NCI-H1417 treated with DMSO at 0.1 percent for 48 hours (cell line): ENCODE measurements at places on chromosomes 11 and 22.

GRCh38 chr11:106848526-106848925 lies 169.8 kb downstream of the GUCY1A2 start:
- no peak for DNase-seq

GRCh38 chr22:45878901-45879551 lies 97.9 kb downstream of the WNT7B start:
- no peak for DNase-seq

DNA sequence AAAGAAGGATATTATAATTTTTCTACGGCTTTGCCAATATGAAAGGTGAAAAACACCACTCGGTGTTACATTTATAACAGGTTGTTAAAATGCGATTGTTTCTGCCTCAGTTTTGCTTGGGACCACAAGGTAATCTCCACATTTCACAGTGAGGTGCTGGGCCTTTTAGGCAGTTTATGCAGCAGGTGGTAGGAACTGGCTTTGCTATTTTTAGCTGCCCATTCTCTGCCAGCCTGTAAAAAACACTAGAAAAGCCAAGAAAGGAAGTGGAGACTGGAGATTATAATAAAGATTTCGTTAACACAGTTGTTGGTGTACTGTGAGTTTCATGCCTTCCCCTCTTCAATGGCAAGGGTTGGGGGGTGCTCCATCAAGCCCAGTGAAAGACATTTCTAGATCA lies 8.0 kb upstream of the MRPL16 start:
- no peak for DNase-seq

DNA sequence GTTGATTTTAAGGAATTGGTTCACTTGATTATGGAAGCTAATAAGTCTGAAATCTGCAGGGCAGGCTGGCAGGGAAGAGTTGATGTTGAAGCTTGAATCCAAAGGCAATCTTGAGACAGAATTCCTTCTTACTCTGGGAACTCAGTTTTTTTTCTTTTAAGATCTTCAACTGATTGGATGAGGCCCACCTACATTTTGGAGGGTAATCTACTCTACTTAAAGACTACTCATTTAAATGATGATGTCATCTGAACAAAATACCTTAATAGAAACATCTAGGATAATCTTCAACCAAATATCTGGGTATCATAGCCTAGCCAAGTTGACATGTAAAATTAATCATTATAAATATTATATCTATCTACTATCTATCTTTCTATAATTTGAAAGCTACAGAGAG lies 163.2 kb downstream of the PGR start:
- no peak for DNase-seq

DNA sequence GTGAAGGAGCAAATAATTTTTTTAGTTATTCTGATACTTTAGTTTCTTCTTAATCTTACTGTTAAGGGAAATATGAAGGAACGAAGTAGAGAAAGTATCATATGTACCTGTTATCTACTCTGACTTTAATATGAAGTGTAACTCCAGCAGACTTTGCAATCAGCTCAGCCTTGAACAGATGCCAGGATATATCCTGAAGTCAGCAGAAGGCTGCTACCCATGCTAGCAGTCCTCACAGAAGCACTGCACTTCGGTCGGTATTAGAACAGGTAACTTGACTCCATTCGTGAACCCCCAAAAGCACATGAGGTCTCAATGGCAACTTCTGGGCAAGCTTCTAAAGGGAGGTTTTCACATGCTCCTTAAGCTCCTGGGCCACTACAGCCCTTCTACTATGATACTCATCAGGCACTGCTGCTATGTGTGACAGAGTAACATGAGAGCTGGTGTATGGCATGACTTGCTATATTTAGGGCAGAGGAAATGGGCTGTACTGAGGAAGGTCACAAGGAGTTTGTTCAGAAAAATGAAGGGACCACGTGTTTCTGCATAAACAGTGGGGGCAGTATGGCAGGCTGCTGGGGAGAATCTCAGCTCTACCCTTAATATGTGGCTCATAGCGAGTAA lies 344.1 kb downstream of the SOX6 start:
- DNase-seq = no peak

DNA sequence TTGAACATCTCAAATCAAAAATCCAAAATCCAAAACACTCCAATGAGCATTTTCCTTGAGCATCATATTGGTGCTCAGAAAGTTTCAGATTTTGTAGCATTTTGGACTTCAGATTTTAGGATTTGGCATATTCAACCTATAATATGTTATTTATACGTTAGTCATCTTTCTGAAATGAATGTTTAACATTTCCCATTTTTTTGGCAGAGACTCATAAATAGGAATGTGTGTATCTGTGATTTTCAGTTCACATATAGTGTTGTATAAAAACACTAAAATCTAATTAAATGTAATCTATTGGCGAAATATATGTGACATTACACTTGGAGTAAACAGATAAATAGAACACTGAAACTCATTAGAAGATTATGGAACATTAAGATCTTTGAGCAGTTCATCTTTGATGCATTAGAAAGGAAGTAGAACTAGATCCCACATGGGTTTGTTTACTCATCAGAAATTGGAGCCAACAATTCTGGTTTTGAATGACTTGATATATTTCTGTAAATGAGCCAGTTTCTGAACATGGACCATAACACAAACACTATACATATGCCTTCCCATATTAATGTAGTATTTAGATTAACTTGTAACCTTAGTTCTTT lies 153.1 kb downstream of the UVRAG start:
- DNase-seq = no peak

DNA sequence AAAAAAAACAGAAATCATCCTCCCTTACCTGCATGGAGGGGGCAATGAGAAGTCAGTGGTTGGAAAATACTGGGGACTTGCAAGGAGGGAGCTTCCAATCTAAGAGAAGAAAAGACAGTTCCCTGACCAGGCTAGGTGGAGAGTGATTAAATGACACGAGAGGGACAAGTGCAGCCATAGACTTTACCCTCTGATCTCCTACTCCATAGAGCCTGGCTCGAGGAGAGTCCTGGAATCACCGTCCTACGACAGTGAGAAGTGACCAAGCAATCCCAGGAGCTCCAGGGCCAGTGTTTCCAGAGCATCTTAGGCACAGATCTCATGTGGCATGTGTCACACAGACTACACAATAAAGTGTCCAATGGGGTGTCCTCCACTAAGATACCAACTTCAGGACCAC lies 25.7 kb downstream of the MYH9 start:
- DNase-seq = no peak

DNA sequence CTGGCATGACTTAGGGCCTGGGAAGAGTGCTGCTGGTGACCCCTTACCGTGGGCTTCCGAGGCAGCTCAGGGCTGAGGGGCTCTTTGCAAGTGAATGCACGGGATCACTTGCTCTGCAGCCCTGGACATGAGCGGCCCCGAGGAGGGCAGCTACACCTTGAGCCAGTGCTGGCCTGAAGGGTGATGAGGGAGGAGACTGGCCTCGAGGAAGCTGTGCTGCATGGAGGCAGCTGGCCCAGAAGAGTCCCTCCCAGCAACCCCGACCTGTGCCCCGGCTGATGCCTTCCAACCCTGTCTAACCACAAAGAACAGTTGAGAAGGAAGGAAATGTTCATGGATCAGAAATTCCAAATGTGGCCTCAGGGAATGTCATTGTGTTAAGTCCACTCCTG lies 45.2 kb downstream of the TBX1 start:
- DNase-seq = no peak

DNA sequence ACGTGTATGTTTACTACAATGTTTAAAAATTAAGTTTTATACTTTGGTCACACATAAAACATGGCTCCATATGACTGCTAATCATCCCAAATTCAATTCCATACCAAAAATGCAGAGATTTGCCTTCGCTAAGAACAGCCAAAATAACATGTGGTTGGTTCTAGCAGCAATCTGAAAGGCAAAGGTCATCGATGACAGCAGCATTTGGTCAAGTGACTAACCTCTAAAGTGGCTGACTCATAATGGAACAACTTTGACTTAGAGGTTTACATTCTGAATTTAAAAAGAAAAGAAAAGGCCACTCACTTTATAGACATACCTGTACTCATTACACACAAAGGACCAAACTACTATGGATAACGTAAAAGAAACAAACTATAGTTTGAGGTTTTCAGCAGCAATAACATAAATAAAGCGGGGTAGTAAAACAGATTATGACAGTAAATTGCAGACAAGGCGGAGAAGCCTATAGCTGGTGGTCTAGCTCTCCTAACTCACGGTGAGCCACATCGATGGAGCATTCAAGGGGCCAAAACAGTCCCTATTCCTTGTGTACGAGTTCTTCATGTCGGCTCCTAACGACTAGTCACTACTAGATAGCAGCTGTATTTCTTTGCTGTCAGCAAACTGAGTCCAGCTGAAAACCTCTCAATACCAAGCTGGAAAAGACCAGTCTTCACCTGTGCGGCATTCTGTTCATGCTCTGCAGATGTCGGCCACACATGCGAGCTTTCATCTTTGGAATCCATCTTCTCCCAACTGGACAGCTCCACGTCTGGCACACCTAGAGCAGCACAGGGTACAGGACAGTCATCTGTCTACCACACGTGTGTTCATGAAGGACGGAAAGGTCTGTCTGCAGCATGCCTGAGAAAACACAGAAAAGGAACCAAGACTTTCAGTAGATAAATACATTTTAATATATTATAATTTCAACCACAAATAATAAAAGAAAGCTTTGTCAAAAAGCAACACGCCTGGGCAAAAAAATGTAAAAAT lies 42.1 kb downstream of the PRDM10 start:
- DNase-seq = no peak

DNA sequence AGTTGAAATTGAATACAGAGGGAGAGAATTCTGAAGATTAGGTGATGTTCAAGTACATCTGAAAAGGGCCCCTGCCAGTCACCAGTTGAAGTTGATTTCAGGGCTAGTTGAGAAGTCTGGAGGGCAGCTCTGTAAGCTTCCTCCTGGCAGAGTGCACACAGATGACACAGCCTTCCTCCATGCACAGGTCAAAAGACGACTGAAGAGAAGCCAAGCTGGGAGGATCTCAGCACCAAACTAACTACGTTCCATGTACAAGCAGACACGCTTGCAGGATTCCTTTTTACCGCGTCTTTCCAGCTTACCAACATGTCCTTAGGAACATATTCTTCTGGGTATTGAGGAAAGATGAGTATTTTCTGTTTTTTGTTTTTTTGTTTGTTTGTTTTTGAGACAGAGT lies 7.9 kb downstream of the BARX2 start:
- DNase-seq = no peak

DNA sequence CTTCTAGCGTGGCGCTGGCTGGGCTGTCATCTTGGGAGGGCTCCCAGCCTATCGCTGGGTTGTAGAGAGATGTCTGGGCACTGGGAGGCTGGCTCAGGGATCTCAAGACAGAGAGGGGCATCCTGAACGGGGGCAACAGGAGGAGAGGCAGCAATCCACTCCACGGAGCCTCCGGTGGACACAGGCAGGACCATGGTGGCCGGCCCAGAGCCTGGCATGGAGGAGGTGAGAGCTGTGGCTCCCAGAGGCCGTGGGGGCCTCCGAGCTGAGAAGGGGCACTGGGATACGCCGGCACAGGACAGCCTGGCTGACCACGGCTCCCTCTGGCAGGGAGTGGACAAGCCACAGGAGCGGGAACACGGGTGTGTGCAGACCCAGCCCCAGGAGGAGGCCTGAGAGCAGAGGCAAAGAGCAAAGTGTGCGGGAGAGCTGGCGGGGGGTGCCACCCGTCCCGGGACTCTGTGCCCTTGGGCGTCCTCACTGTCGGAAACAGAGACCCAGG lies 9.1 kb downstream of the MRGPRF start:
- DNase-seq = no peak

- DNase-seq = no peak
These were observed 165.1 kb downstream of the CEP164 start for GRCh38 chr11:117492578-117493251.

DNA sequence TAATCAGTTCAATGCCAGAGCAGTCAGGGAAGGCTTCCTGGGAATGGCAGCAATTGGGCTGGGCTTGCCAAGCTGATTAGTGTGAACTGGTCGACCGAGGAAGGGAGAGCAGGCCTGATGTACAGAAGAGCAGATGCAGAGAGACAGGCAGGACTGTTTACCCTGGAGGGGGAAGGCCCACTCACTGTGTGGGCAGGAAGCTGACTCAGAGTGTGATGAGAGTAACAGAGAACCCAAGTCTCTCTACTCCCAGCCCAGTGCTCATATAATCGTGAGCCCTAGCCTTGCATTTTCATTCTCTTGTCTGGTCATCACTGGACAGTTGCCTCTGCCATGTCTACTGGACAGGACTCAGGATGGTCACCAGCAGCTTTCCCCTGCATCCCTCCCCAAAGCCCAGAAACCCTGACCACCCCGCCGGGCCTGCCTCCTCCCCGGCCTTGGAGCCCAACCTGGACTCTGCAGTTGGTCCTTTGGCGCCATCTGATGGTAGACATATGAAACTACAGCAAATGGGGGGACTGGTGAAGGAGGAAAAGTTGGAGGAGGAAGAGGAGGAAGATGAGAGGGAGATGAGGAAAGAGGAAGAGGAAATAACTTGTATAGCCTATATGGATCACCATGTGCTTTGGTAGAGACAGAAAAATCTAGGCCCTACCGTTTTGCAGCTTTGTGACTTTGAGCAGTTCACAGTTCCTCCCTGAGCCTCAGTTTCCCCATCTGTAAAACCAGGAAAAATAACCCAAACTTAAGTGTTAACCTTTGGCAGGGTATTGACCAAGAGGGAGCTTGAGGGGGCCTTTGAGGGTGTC lies 43.4 kb upstream of the PRDM11 start:
- no peak for DNase-seq

- DNase-seq = no peak
These were observed 64.8 kb downstream of the IGF2 start for GRCh38 chr11:2074266-2074825.

DNA sequence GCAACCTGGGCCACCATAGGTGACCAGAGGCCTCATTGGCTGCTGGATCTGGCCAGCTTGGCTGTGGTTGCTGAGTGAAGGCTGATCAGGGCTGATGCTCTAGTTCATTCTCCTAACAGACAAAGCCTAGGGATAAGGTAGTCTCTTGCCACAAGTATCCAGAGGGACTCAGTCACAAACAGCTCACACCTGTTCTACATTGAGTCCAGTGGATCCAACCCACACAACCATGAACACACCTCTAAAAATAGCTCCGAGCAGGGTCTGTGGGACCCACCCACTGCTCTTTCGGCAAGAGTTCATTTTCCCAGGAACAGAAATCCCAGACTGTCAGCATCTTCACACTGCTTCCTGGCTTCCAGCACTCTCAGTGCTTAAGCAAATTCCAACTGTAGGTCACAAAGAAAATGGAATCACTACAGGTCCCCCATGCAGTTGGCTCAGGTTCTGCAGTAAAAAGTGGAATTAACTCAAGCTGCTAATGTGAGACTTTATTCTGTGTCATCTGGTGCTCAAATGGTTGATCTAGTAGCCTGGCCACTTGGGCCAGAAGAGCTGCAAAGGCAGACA lies 67.3 kb downstream of the PPFIBP2 start:
- DNase-seq = no peak
